ENCODE measurements at places on chromosomes 1 and 21. TPM values are rescaled to one million over a fixed set of nuclear protein-coding genes. Genes with fewer than 3 reads are reported as not detected.

DNA sequence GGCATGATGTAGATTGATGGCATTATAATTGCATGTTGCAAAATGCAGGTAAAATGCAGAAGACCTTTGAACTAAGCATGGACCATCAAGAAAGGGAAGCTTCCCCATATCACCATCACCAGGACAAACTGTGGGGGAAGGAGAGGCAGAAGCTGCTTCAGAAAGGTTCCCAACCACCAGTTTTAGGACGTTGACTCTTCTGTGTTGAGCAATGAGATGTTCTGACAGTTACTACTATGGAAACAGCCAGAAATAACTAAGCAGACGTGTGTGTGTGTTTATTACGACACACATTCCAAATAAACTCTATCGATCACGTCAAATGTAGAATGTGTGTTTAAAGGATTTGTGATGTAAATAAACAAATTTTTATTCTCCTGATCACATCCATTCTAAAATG is 110.2 kb upstream of the PLD5 start:
- no peaks in the 10 kb centered on the region for H3K4me1 ChIP-seq
- DNase-seq = no peak
- H3K4me3 ChIP-seq = no peak overlapping the region
- H3K36me3 ChIP-seq = no peaks in the 10 kb centered on the region
- H3K27me3 ChIP-seq = no peaks in the 10 kb centered on the region

- H3K27me3 ChIP-seq = no peaks in the 10 kb centered on the region
- no peak overlapping the region for H3K4me3 ChIP-seq
- no peak for DNase-seq
- H3K27ac ChIP-seq = no peak overlapping the region
These were observed 141.9 kb upstream of the CXADR start for GRCh38 chr21:17370916-17371315.

DNA sequence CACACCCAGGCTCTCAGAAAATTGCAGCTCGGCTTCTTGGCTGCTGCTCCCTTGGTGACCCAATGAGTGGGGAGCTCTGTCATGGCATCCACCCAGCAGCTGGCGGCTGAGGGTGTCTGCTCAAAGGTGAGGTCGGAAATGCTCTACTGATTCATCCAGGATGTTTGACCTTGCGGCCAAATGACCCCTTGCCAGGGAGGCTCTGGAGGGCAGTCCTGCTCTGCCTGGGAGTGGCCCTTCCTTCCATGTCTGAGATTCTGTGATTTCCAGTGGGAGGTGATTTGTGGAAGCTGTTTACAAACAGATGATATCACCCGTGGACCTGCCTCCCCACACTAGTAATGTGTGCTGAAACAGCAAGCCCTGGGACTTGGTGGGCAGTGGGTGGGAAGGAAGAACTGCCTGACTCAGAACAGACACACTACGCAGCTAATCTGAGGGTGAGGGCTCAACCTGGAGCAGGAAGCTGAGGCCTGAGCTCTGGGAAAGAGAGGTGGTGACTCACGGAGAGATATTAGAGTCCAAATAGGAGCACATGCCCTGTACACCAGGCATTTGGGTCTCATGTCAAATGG is 3.0 kb downstream of the CRCT1 start:
- DNase-seq = no peak
- H3K27ac ChIP-seq = no peak overlapping the region
- H3K36me3 ChIP-seq = no peaks in the 10 kb centered on the region
- H3K4me3 ChIP-seq = no peak overlapping the region

DNA sequence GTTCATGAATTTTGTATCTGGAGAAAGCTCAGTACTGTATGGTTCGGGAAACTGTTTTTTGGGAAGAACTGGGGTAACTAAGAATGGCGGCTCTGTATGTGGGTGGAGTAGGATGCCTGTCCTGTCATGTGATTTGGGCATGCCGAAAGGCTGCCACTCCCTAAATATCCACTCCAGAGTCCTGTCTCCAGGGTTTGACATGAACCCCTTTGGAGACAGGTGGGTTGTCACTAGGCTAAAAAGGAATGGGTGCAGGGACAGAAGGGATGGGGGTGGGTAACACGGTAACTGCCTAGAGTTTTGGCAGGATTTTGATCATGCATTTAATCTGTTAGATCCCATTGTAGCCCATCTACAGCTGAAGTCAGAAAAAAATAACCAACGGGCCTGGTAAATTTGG is 150.1 kb downstream of the KCNJ6 start:
- no peaks in the 10 kb centered on the region for H3K27me3 ChIP-seq
- no peak overlapping the region for H3K4me3 ChIP-seq
- no peaks in the 10 kb centered on the region for H3K36me3 ChIP-seq
- no peaks in the 10 kb centered on the region for H3K4me1 ChIP-seq

DNA sequence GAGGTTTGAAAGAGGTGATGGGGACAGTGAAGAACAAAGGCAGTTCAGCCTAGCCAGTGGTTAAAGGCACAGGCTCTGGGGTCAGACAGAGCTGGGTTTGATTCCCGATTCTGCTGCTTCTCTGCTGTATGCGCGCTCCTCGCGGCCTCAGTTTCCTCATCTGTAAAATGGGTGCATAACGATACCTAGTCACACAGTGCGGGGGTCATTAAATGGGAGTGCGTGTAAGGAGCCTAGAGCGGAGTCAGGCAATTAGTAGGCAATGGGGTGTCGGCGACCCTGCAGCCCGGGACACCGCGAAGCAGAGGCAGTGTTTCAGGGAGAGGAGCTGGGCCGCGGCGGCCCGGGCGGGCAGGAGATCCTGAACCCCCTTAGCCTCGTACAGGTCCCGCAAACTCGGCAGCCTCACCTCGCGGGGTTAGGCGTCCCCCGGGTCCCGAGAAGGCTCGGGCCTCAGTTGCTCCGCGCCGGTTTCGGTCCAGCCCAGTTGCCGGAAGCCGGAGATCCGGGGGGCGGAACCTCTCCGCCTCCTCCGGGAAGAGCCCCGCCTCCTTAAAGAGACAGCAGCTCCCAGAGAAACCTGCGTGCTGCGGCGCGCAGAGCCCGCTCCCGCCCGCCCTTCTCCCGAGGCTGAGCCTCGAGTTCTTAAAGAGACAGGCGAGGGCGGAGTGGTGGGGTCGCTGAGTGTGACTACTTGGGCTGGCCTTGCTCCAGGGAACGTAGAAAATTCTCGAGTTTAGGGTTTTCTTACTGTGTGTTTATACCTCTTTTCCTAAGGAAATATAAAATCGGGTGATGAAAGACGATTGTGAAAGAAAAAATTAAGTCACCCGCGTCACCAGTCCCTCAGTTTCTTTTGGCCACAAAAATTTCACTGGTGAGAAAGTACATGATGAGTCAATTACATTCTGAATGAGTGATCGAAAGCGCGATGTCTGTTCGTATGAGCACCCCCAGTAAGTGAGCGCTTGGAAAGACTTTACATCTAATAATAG is at the start of gene YIPF1:
TSS of gene YIPF1 (minus strand) at position 494 of the 995 bp plus-strand sequence. CDS start 860 bp downstream, outside the sequence.
- H3K27ac ChIP-seq = peak within 1 kb of the TSS; percentile 68
- no peaks in the 10 kb centered on the region for H3K27me3 ChIP-seq
- peaks cover 11% of the 10 kb centered on the region for H3K36me3 ChIP-seq
- peak; percentile 84 for DNase-seq
- peaks cover 7% of the 10 kb centered on the region for H3K4me1 ChIP-seq
- H3K4me3 ChIP-seq = peak within 1 kb of the TSS; percentile 94

GRCh38 chr1:2644591-2645101 is 11.8 kb upstream of the MMEL1 start:
- no peaks in the 10 kb centered on the region for H3K36me3 ChIP-seq
- H3K27ac ChIP-seq = no peak overlapping the region
- H3K4me1 ChIP-seq = peaks cover 6% of the 10 kb centered on the region
- H3K4me3 ChIP-seq = no peak overlapping the region

DNA sequence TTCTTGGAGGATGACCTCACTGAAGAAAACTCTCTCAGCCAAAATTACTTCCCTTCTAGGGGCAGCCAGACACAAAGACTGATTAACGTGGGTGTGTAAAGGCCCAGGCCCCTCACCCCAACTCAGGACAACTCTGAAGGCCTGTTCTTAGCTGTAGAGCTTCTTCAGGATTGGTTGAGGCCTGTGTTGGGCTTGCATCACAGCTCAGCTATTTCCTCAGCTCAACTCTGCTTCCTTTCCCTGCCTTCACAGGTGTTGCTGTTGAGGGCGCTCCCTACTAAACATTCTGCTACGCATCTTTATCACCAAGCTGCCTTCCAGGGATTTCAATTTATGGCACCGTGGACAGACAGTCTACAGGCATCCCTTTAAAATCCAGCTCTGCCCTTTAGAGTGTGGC is 36.8 kb downstream of the MAB21L3 start:
- peaks cover 3% of the 10 kb centered on the region for H3K4me1 ChIP-seq
- no peaks in the 10 kb centered on the region for H3K27me3 ChIP-seq
- H3K27ac ChIP-seq = no peak overlapping the region

DNA sequence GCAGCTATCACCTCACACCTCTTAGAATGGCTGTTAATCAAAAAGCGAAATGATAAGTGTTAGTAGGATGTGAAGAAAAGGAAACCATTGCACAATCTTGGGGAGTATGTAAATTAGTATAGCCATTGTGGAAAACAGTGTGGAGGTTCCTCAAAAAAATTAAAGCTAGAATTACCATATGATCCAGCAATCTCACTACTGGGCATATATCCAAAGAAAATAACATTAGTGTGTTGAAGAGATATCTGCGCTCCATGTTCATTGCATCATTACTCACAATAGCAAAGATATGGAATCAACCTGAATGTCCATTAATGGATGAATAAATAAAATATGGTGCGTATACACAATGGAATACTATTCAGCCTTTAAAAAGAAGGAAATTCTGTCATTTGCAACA is 68.9 kb downstream of the SNRPE start:
- no peaks in the 10 kb centered on the region for H3K4me1 ChIP-seq
- H3K27ac ChIP-seq = no peak overlapping the region
- DNase-seq = no peak
- H3K4me3 ChIP-seq = no peak overlapping the region
- no peaks in the 10 kb centered on the region for H3K36me3 ChIP-seq
- H3K27me3 ChIP-seq = no peaks in the 10 kb centered on the region

GRCh38 chr1:53336146-53336545 is 8.3 kb upstream of the LRP8 start:
- H3K27ac ChIP-seq = no peak overlapping the region
- H3K4me3 ChIP-seq = no peak overlapping the region
- no peaks in the 10 kb centered on the region for H3K27me3 ChIP-seq
- no peaks in the 10 kb centered on the region for H3K4me1 ChIP-seq
- DNase-seq = no peak

GRCh38 chr21:37365517-37366481 is 774 bp upstream of the DYRK1A start:
- peak overlapping the region; percentile 96 for H3K27ac ChIP-seq
- no peaks in the 10 kb centered on the region for H3K36me3 ChIP-seq
- no peaks in the 10 kb centered on the region for H3K27me3 ChIP-seq
- peaks cover 19% of the 10 kb centered on the region for H3K4me1 ChIP-seq
- DNase-seq = peak; percentile 71

- H3K4me1 ChIP-seq = peaks cover 6% of the 10 kb centered on the region
- no peaks in the 10 kb centered on the region for H3K27me3 ChIP-seq
- no peak overlapping the region for H3K4me3 ChIP-seq
- H3K36me3 ChIP-seq = no peaks in the 10 kb centered on the region
These were observed 370.4 kb downstream of the VAV3 start for GRCh38 chr1:107594536-107594935.

DNA sequence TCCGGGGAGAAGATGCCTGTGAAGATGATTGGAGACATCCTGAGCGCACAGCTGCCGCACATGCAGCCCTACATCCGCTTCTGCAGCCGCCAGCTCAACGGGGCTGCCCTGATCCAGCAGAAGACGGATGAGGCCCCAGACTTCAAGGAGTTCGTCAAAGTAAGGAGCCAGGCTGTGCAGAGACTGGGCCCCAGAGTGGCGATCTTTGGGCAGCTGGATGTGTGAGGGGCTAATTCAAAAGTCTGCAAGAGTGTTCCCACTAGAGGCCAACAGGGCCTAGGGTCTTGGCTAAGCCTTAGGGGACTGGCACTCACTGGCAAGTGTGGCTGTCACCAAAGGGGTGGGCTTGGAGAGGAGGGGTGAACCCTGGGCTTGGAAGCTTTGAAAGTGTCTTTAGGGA is 50.4 kb downstream of the ATP5PO start:
- H3K27ac ChIP-seq = no peak overlapping the region
- DNase-seq = no peak
- H3K36me3 ChIP-seq = no peaks in the 10 kb centered on the region
- H3K4me3 ChIP-seq = no peak overlapping the region
- H3K27me3 ChIP-seq = no peaks in the 10 kb centered on the region

Gene S100A14
- polyA plus RNA-seq = 302 TPM

Gene DTL
- polyA plus RNA-seq = 0.71 TPM

Gene SLC37A1
- polyA plus RNA-seq = 9.2 TPM

Gene WRAP73
- 25.9 TPM for polyA plus RNA-seq

Gene HRNR
- polyA plus RNA-seq = 0.14 TPM

Gene HSD3B1
- 0.39 TPM for polyA plus RNA-seq

Gene MEX3A
- 0.55 TPM for polyA plus RNA-seq
